ENCODE measurements at places on chromosomes 11 and 22.

- no peak for DNase-seq
Observed at GRCh38 chr11:103364687-103365086, 255.5 kb downstream of the DYNC2H1 start.

DNA sequence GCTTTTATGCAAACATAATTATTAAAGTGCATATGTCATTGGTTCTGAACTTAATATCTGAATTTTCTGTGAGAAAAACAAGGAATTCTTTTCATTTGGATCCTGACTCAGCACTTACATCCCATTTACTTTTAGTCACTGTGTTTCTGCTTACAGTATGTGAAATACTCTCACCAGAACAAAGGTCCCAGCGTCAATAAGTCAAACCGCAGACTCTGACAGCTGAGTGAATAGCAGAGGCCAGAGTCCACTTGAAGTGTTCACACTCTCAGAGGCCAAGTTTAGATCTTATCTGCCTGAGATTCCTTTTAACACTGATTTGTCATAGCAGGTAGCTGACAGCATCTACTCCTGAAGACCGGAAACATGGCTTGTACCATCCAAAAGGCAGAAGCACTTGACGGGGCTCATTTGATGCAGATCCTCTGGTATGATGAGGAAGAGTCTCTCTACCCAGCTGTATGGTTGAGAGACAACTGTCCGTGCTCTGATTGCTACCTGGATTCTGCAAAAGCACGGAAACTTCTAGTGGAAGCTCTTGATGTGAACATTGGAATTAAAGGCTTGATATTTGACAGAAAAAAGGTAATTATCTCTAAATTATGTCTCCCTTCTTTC, 14.6 kb downstream of the BBOX1 start:
- DNase-seq = no peak

DNA sequence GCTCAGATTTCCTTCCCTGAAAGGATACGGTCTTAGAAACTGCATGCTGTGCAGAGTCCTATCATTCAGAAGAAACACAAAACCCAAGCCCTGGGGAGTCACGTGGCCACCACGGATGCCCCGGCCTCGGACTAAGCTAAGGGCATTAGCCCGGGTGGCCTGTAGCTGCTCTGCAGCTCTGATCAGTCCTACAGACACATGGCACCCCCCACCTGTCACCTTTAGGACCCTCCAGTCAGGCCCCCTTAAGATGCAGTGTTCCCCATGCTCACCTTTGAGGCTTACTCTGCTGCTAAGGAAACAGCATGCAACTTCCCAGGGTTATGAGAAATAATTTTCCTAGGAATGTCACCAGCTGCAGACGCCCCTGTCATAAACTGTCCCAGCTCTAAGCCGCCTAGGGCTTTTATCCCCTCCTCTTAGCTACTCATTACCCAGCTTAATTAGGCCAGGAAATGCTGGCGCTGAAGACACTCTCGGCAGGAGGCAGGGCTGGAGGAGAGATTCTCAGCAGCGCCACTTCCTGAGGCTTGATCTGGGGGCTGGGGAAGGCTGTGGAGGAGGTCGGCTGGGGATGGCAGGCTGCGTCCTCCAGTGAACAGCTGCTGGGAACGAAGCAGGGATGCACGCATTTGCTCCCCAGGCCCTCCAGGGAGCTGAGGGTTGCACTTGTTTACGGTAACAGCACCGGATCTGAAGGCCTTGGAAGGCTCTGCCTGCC, 47.2 kb upstream of the ADA2 start:
- peak; percentile 90 for DNase-seq

GRCh38 chr11:113839842-113840241, 35.5 kb downstream of the USP28 start:
- DNase-seq = no peak

DNA sequence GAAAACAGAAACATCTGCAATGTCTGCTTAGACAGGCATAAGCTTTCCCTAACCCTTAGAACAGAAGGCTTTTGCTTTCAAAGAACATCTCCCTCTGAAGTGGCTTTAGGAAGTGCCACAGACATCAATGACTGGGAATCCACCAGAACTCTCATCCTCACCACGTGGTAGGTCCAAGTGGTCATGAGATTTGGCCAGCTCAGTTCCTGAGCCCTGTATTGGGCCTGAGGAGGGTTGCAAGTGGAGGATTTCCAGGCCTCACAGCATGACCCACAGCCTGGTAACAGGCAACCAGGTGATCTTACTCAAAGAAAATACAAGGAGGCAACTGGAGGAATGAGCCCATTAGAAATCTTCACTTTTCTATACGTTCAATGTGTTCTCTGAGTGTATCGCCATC, 1.6 kb downstream of the CASP1 start:
- DNase-seq = no peak

- DNase-seq = no peak
Observed at GRCh38 chr11:44986315-44986714, 35.6 kb upstream of the TP53I11 start.

DNA sequence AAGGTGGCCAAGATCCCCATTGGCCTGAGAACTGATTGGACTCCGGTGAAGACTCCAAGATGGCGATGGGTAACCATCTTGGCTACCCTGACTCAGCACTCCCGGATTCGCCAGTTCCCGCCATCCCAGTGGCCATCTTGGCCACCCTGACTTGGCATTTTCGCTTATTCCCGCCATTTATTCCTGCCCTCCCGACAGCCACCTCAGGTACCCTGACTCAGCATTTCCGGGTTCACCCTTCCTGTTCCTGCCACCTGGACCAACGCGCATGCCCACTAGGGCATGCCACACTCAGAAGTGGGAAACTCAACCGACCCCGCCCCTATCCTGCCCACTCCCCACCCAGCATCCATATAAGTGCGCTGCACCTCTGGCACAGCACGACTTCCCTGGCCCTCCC, 7.8 kb downstream of the OR8K5 start:
- DNase-seq = no peak

GRCh38 chr11:86790195-86790725, 10.1 kb upstream of the PRSS23 start:
- DNase-seq = no peak

DNA sequence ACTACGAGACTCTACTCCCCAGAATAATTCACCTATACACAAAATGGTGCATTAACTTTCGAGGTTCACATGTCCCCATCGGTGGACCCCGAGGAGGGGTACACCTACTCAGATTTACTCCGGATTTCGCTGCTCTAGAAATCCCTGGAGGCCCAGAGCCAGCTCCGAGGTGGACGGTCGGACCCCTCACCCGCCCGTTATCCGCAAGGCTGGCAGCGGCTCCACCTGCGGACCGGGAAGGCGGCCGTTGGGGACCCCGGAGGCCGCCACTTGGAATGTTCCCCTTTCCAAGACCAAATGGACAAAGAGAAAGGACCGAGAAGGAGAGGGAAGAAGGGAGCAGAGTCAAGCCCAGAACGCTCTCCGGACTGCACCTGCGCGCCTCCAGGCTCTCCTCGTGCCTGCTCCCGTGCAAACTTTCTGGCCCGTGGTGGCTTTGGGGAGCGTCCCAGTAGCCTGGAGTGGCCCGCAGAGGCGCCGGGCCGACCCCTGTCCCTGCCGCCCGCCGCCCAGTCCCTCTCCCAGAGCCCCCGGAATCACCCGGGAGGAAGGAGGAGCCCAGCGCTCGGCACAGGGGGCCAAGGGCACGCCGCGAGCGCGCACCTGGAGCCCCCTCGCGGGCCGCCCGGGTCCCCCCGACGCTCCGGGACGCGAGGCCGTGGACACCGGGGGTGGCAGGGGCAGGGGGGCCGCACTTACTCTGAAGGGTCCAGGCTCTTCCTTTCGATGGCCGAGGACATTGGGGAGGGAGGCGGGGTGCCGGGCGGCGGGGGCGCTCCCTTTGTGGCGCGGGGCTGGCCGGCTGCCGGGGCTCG, 23.0 kb downstream of the LMO2 start:
- DNase-seq = peak; percentile 50

DNA sequence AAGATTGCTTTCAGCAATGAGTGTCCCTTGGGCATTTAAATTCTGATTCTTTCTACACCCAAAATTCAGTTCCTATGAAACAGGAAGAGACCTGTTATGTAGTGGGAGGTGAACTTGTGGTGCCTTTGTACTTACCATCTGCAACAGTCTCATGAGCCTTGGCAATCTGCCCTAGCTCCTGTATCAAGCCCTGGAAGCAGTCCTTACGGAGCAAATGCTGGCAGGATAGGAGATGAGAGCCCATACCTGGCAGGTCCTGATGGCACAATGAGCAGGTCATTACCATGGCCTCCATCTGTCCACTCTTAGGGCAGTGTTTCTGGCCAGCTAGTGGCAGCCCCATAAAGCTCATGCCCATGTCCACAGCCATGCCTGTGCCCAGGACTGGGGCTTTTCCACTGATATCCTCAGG, 10.8 kb downstream of the TRIM66 start:
- no peak for DNase-seq

GRCh38 chr11:10087186-10087922, 206.7 kb downstream of the SBF2 start:
- DNase-seq = no peak

GRCh38 chr11:48182860-48183526, 33.6 kb upstream of the OR4B1 start:
- DNase-seq = no peak

DNA sequence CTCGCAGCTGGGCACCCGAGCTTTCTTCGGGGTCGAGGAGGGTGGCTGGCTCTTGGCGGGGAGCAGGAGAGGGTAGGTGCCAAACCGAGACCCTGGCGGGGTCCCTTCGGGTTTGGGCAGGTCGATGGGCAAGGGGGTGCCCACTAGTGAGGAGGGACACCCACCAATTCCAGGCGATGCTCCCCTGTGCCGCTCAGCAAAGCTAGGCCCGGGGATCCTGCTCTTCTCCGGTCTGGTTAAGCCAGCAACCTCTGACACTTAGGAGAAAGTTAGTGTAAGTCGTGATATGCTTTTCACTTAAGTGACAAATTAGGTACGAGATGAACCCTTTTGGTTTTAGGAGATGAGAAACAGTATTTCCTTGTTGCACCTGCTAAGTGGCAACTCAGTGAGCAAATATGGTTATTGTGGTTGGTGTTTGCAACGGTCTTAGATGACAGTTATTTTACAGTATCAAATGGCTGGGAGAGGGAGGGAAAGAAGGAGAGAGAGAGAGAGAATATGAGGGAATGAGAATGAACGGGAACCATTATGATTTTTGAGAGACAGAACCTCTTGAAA, 565 bp downstream of the NUCB2 start:
- DNase-seq = peak; percentile 27

- DNase-seq = no peak
Observed at GRCh38 chr11:71934213-71934612, 5.4 kb downstream of the RNF121 start.

- no peak for DNase-seq
Observed at GRCh38 chr11:77175021-77175842, 47.2 kb downstream of the MYO7A start.

DNA sequence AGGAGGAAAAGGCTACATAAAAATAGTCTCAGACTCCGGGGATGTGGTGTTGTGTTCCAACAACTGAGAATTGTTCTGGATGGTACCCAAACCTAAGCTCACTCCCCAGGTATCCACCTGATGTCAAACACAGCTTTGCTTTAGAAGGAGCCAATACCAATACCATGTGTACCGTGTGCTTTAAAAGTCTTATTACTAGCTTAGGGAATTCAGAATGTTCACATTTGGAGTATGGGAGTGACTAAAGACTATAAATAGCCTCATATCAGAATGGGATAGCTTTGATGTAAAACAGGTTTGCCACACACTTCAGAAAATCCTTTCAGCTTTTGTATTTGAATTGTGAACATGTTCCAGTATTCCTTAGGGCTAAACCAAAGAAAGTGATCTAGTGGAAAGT, 248.7 kb upstream of the ARHGAP42 start:
- DNase-seq = no peak

DNA sequence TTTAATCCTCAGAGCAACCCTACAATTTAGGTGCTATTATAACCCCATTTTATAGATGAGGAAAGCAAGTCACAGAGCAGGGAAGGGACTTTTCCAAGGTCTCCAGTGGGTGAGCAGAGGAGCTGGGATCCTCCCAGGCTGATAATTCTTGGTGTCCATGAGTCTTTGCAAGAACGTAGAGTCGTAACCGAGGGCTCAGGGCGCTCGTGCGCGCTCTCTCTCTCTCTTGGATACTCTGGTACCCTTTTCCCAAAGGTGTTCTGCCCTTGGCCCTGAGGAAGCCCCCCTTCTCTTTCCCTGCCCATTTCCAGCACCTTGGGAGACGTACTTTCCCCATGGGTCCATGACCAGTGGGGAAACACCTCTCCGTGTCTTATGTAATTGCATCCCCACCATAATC, 5.2 kb upstream of the ZP1 start:
- DNase-seq = no peak

DNA sequence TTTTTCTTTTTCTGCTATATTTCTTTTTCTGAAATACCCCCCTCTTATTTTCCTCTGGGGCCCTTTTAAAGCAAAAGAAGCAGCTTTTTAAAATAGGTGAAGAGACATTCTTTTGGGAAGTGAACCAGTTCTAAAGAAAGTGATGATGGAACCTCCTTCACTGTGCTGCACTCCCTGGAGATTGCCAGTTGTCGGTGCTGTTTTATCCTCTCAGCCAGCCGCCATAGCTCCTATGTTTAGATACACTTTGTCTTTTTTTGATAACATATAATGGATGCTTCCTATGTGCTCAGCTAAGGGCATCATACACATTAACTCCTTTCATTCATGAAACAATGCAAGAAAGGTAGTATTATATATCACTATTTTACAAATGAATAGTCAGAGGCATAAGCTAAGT, 14.0 kb downstream of the CFAP300 start:
- DNase-seq = peak; percentile 32

GRCh38 chr11:126345759-126346585, 9.5 kb upstream of the ST3GAL4 start:
- no peak for DNase-seq

DNA sequence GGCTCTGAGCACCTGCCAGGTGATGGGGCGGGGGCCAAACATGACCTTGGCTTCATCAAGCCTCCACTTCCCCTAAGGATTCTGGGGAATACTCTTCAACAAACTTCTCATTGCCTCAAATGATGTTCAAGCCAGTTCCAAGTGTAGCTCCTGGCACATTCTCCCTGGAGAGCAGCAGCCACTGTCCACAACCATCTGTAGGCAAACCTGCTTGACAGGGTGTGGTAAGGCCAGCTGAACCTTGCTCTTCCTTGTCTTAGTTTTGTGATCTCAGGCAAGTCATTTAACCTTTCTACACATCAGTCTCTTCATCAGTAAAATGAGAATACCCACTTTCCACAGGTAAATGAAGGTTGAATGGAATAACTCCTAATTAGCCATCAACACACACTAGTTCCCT, 323.3 kb downstream of the TENM4 start:
- no peak for DNase-seq

GRCh38 chr11:73154178-73154577, 12.1 kb upstream of the FCHSD2 start:
- no peak for DNase-seq

Data from GM23338 (cell line).